ENCODE measurements at places on chromosomes 13 and 19.

DNA sequence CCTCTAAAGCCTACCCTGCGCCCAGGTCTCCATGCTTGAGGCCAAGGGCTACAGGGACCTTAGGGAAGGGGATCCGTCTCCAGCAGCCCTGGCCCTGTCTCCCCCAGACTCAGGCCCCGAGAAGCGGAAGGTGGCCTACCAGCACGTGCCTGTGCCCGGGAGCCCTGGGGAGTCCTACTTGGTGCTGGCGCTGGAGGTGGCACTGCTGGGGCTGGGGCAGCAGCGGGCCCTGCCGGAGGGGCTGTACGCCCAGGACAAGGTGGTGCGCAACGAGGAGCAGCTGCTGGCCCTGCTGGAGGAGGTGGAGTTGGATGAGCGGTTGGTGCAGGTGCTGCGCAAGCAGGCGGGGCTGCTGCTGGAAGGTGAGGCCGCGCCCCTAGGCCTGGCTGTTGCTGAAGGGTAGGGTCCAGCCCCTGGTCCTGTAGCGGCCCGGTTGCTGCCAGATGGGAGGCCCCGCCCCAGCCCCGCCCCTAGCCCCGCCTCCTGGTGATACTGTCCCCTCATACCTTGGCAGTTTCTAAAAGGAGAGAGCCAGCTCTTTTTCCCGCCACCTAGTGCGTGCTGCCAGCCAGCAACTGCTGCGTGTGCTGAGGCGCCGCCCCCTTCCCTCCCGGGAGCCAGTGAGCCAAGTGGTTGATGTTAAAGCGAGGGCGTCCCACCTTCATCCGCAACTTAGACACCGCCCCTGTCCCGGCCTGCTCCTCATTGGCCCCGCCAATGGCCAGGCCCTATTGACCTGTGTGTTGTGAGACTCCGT, 22.6 kb downstream of the ZSWIM4 start:
- no peak for DNase-seq

- DNase-seq, result peak; percentile 97
These were observed at the start of gene ARHGAP33 for GRCh38 chr19:35775298-35776101. TSS of gene ARHGAP33 (plus strand) at chr19:35775564. CDS start at chr19:35775659, 95 bp downstream.

- DNase-seq, result no peak
These were observed 10.8 kb downstream of the CEACAM3 start for GRCh38 chr19:41807176-41807575.

- DNase-seq, result no peak
These were observed 47.1 kb upstream of the ANKRD10 start for GRCh38 chr13:110961959-110962358.

DNA sequence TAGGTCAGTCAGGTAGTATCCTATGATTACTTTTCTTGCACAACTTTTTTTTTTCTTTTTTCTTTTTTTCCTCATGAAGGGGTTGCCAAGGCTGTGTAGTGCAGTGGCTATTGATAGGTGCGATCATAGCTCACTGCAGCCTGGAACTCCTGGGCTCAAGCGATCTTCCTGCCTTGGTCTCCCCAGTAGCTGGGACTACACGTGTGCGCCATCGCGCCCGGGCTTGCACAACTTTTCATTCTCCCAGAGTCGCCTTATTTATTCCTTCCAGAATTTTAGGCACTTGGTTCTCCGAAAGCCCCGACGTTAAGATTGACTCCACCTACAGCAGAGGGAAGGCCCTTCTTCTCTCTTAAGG, 867 bp upstream of the ZNF613 start:
- DNase-seq, result no peak

DNA sequence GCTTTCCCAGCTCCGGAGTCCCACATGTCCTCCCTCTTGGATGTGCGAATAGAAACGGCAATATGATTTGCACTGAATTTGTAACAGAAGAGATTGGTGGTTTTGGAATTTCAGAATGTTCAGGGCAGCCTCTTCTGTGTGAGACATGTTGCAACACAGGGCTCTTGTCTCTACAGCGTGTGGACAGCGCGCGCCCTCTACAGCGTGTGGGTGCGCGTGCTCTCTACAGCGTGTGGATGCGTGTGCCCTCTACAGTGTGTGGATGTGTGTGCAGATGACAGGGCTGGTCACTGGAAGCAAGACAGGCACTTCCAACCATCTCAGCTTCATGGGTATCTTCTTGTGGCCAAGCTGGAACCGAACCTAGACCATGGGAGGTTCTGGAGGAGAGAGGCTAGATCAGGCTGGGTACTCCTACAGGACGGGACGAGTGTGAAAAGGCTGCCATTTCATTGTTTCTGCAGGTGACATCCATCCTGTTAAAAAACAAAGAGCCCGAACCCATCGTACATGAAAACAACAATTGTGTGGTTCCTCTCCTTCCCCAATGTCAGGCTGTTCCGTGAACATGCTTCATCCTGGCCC, 78.4 kb downstream of the TEX29 start:
- no peak for DNase-seq

DNA sequence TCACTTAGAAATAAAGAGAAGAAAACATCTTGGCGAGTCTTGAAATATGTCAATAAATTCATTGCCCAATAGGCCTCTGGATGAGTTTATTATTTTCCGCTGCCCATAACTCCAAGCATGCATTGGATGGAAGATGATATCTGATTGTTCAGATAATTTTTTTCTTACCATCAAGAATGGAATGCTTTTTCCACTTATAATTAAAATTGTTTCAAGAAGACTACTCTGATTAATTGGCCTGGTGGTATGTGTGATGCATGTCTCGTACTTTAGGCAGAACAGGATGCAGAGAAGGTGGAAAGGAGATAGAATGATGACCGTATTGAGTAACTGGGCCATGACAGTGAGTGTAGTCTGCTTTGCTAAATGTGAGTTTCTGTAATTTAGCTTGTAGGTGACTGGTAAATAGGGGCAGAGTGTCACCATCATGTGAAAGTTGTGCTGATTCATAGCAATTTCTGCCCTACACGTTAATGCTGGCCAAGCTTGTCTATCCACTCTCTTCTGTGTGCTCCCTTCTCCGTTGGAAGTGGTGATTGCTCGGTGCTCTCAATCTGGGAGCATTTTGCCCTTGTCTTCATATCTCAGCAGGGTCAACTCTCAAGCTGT, 13.5 kb upstream of the SPATA13 start:
- DNase-seq, result no peak

DNA sequence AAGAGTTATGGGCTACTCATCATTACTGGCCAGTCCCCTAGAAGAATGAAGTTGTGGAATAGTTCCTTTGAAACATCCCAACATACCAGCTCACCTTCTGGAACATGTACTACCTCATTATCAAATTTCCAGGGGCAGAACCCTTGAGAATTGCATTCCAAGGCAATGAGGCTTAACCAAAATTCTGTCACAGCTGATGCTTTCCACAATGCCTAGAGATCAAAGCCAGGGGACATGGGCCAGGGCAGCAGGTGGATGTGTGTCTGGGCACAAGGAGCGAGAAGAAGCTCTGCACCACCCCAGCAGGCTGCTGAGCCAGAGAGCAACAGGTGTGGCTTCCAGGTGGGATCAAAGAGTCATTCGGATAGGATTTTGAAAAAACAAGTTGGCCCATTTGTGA, 362.1 kb downstream of the EFNB2 start:
- no peak for DNase-seq

DNA sequence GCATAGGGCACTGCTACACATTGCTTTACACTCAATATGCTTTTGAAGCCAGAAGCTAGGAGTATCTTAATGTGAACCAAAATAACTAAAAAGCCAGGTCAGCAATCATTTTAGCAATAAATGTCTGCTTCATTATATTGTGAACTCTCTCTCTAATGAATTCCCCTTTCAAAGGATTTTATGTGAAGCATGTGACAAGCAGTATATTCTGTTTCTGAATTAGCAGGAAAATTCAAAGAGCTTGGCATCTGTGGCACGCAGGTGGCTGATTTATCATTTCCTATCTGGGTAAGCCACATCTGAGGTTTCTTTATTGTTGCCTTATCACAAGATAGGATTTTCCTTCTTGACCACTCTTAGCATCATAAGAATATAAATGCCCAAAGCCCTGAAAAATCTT, 56.8 kb upstream of the KLF12 start:
- DNase-seq, result no peak

- no peak for DNase-seq
These were observed 4.6 kb upstream of the FAM32A start for GRCh38 chr19:16180611-16181010.

DNA sequence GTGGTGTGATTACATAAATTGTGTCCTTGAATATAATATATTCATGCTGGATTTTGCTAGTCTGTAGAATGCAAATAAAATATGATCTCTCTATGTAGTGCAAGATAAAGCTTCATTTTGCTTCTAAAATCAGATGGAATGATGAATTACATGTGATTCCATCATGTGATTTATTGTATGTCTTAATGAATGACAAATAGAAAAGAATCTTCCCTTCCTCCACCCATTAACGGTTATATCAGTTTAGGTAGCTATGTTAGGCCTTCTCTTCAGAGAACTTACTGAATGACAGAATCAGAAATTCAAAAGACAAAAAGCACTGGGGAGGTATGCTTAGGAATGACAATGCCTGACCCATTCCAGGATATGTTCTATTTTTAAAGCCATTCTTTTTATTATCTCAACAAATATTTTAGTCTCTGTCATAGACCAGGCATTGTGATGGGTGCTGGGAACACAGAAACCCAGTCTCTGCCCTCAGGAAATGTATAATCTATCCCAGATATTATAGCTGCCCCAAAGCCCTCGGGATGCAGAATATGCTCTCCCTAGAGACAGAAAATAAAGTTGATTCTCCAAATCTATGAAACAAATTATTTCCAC, 90.6 kb downstream of the TEX26 start:
- no peak for DNase-seq

DNA sequence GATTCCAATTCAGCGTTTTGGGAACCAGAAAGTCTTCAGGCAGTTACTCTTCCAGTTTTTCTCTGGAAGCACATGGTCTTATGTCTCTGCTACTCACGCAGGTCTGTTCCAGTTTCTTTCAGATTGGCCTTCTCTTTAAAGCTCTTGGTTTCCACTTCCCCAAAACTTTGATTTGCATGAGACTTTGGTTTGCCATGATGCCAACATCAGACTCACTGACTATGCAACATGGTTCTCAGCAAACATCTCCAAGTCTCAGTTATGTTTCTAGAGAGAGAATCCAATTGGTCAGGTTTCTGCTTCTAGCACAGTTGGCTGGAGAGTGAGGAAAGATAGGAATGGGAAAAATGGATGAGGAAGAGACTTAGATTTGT, 3.1 kb downstream of the AKAP11 start:
- DNase-seq, result no peak

DNA sequence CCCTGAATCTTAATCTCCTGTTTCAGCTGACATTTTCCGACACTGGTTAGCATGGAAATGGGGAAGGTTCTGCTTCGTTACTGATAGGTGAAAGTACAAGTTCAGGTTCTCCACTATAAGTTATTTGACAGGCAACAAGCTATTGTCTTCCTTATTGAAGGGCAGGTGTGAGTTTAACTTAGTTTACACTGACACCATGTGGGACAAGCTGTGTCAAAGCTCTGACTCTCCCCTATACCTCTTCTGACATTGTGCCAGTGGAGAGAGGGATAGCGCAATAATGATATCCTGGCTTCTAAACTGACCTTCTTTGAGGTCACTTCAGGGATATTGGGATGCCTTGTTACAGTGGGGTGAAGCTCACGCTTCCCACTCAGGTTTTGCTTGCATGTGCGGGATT, 587.0 kb upstream of the SLITRK5 start:
- no peak for DNase-seq

GRCh38 chr13:70473907-70474306, 365.7 kb upstream of the KLHL1 start:
- DNase-seq, result no peak

DNA sequence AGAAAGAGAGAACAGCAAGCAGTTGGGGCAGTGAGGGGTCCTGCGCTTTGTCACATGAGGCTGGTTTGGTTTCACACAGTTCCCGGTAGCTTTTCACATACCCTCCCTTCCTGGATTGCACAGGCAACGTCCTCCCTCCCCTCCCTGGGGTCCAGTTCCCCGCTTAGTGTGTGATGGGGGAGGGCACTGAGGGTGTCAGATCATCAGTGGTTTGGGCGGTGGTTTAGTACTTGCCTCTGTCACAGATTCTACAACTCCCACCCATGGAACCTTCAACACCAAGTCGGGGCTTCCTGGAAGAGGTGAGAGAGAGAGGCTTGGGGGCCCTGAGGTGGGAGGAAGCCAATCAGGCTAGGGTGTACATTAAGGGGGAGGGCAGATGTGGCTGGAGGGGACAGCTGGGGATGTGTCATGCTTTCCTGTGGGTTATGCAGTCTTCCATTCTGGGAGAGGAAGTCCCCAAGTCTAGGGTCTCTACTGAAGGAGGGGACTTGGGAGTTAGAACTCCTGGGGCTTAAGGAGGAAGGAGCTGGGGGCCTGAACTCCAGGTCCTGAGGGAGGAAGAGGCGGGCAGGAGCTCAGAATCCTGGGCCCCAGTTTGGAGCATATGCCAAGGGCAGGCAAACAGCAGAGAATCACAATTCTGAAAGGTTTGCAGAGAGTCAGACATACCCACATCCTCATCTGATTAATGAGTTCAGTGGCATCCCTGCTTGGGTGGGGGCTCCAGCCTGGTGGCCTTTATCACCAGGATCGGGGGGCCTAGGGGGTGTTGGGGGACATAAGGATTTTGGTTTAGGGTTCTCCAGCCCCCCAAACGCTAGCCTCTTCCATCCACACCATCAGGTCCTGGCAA, at the start of gene NKG7:
Gene NKG7 (minus strand): TSS at position 6 of the 856 bp plus-strand sequence. CDS start 119 bp downstream, outside the sequence.
- peak; percentile 91 for DNase-seq

GRCh38 chr19:45464852-45465441, 2.8 kb upstream of the FOSB start:
- DNase-seq, result no peak

DNA sequence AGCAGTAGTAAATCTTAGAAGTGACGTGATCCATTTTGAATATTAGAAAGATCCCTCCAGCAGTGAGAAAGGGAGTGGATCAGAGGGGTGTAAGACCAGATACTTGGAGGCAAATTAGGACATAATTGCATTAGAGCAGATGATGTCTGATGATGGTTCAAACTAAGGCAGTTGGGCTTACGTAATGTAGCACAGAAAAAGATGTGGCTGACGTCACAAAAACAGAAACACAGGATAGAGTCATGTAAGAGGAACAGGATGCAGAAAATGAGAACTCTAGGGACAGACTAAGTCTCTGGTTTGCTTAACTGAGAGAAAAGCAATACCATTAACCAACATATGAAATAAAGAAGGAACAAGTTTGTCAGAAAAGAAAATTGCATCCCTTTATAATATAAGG, 392.5 kb upstream of the DACH1 start:
- no peak for DNase-seq
